CD4-positive, alpha-beta T cell (primary cell): ENCODE measurements at places on chromosomes 13 and 19.

- no peak for DNase-seq
These were observed 844 bp downstream of the ARRDC2 start for GRCh38 chr19:18008814-18009213.

GRCh38 chr19:16073988-16074387 lies 2.3 kb upstream of the TPM4 start:
- DNase-seq, result peak; percentile 19

- DNase-seq, result no peak
These were observed 24.7 kb downstream of the IRS2 start for GRCh38 chr13:109761695-109762094.

DNA sequence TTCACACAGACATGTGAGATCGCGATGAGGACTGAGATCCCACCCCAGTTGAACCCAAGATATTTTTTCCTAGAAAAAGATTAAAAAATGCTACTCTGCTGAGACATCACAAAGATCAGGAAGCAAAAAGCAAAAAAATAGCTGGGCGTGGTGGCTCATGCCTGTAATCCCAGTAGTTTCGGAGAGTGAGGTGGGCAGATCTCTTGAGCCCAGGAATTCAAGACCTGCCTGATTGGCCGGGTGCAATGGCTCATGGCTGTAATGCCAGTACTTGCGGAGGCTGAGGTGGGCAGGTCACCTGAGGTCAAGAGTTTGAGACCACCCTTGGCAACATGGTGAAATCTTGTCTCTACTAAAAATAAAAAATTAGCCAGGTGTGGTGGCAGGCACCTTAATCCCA lies 1.1 kb downstream of the FUT3 start:
- DNase-seq, result no peak

- peak; percentile 81 for DNase-seq
These were observed at the start of gene NBEA for GRCh38 chr13:34941835-34942731. Gene NBEA, plus strand, starts transcription at chr13:34942270. Its CDS starts 551 bp downstream, at chr13:34942821.
